Activated CD4-positive, alpha-beta memory T cell treated with anti-CD3 and anti-CD28 coated beads for 36 hours (primary cell): ENCODE measurements at places on chromosomes 11 and 22.

GRCh38 chr22:40485813-40486667 is 115.6 kb downstream of the SGSM3 start:
- no peak for DNase-seq

DNA sequence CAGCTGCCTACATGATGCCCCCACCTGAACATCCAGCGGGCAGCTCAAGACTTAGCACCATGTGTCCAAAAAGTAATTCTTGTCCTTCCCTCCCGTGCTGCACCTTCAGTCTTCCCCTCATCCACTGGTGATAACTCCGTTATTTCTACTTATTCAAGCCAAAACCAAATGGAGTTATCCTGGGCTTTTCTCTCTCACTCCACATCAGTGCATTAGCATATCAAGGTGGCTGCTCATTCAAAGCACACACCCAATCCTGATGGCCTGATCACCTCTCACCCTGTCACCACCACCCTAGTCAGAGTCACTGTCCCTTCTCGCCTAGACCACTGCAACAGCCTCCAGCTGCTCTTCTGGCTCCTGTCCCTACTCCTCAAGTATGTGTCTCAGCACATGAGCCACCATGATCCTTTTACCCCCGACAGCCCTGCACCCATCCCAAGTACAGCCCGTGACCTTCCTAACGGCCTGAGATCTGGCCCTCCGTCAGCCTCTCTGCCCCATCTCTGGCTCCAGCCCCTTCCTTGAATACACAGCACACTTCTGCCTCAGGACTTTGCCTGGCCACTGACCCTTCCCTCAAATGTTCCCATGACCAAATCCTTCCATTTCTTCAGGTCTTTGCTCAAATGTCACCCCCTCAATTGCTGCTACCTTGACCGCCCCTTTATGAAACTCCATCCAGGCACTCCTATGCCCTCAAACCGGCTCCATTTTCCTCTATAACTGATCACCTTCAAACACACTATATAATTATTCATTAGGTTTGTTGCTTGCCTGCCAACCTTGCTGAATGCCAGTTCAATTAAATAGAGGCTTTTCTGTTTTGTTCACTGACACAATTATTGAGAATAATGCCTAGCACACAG is 19.7 kb upstream of the SLC25A1 start:
- DNase-seq = no peak

DNA sequence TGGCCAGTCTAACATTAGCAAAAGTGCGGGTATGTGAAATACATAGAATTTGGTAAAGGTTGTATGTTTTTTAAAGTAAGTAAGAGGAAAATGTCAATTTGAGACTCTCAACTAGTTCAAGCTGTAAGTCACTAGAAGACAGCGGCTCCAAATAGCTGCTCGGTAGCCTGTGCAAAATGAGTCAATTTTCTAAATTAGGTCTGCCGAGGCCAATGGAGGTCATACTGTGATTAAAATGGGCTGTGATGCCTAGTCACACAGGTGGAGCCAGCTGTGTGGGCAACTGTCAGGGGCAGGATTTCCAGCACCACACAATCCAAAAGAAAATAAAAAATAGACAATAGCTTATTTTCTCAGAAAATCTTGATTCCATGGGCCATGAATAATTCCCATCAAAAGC is 32.3 kb downstream of the KCNA4 start:
- no peak for DNase-seq

DNA sequence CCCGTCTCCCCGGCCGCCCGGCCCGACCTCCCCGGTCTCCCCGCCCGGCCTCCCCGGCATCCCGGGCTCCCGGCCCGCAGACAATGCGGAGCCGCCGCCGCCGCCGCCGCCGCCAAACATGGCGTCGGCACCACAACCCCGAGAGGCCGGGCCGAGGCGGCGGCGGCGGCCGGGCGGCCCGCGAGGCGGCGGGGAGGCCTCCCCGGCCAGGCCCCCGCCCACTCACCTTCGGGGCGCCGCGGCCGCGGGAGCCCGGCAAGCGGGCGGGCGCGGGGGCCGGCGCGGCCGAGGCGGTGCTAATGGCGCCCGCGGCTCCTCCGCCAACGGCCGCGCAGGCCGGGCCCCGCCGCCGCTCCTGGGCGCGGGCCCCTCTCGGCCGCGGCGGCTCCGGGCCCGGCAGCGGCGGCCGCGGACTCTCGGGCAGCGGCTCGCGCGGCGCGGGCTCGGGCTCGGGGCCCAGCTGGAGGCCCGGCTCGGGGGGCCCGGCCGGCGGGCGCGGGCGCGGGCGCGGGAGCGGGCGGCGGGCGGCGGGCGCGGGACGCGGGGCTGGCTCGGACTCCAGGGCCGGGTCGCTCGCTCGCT is 311 bp downstream of the BRD1 start:
- DNase-seq = no peak

DNA sequence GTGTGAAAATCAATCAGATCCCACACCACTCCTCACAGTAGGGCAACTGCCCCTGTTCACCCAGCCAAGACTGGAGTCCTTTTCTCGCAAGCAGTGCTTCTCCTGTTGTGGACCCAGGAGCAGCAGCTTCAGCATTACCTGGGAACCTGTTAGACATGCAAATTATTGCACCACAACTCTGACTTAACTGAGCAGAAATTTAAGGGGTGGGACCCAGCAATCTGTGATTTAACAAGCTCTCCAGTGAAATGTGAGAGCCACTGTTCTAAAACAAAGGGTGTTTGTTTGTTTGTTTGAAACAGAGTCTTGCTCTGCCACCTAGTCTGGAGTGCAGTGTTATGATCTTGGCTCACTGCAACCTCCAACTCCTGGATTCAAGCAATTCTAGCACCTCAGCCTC is 591.4 kb downstream of the SOX6 start:
- DNase-seq = no peak

DNA sequence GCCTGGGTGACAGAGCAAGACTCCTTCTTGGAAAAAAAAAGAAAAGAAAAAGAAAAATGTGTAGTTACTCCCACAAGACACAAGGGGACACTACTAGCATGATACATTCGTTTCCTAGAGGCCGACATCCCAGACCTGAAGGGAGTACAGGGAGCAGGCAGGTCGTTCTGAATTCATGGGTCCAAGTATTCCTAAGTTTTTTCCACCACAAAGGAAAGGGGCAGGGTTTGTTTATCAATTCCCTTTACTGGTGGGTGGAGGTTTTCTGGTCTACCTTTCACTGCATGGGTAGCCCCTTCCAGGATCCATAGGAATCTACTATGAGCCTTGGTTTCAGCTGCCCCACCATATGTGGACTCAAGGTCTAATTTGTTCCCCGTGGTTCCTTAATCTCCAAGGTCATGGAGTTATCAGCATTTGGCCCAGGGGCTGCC is 11.8 kb downstream of the TIGD3 start:
- peak; percentile 30 for DNase-seq

DNA sequence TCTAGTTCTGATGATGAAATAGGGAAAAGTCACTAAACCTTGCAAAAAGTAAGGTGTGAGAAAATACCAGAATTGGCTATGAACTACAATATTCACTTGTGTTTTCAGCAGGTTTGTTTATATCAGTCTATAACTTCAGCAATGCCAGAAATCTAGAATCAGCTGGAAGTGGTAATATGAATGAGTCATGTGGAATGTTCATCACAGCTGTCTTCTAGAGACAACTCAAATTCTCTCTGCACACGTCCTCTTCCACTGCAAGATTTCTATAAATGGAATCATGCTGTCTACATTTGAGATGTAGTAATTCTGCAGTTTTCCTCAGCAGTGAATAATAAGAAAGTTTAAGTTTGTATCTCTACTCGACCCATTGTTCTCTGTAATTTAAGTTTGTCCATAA is 89.9 kb downstream of the OR4A15 start:
- DNase-seq = no peak

GRCh38 chr11:11940551-11940950 is 67.9 kb downstream of the DKK3 start:
- DNase-seq = no peak

DNA sequence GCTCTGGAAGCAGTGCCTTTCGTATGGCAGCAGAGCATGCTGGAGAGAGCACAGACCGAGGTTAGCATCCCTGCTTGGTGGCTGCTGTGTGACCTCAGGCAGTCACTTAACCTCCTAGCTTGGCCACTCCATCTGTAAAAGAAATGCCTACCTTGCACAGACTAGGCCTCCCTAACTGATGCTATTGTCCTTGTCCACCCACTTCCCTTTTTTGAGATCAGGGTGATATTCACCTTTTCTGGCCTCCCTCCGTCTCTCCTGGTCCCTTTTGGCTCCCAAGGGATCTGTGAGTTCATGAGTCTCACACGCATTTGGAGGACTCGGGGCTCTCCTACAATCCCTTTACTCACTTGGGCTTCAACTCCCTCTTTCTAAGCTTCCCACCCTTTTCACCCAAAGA is 37.2 kb downstream of the TECTA start:
- DNase-seq = no peak

DNA sequence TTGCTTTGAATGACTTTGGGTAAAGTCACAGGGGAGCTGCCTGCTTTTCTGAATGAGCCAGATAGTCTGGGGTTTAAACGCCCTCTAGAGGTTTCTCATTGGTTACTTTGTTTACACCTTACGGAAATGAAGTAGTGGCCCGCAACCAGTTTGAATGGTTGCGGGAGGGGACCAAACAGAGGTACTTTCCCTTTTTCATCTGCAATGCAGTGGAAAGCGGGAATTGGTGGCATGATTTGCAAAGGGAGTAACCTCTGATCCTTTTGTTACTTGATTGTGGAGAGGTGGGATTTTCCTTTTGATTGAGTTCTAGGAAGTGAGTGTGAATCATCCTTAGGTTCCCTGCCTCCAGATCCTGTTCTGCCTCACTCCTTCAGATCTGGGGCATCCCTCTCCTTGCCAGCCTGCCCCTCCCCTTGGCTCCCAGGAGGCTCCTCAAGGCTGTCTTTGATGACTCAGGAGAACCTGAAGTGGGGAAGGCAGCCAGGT is 15.9 kb upstream of the GLYATL1 start:
- peak; percentile 45 for DNase-seq

- no peak for DNase-seq
These were observed 370.2 kb upstream of the CHORDC1 start for GRCh38 chr11:90593099-90593498.

DNA sequence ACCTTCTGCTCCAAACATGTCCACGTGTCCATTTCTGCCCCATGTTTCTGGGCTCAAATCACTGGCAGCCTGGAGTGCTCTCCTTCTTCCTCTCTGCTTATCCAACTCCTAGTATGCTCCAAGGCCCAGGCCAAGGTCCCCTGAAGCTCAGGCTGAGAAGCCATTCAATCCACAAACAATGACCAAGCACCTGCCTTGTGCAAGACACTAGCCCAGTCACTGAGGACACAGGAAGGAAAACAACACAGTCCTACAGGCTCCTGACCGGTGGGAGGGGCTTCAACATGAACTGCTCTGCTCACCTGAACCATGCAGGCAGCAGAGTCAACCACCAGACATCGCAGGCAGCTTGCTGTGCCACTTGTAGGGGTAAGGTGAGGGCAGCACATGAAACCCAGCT is 93.6 kb downstream of the RPL27A start:
- no peak for DNase-seq

DNA sequence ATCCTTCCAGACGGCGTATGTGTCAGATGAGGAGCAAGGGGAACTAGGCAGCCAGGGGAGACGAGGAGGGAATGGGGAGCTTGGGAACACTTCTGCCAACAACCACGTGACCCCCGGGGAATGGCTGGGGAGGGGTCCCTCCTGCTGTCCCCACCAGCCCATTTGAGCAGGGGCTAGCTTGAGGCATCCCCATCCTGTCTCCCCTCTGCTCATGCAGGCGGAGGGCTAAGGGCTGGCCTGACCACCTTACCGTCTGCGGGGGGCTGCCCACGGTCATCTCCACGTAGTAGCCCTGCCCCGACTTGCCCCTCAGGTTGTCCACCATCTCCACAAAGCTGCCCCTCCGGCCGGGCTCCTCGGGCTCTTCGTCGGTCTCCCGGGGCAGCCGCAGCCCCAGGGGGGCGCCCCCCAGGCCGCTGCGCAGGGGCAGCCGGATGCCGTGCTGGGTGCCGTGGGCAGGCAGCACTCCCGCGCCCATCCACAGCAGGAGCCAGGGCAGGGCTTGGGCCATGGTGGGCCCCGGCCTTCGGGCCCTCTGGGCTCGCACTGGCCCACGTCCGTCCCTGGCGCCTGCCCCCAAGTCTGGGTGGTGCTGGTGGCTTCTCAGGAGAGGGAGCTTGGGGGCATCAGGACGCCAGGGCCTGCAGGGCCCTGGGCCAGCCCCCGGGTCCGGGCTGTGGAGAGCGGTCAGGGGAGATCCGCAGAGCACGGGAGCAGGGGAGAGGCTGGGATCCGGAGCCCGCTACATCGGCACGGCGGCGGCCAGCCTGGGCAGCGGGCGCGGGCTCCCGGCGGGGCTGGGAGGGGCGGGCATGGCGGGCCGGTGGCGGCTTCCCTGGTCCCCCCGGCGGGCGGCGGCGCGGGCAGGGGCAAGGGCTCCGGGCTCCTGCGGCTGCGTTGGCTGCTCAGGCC is 515 bp downstream of the BACE1 start:
- DNase-seq = peak; percentile 34

GRCh38 chr11:121503051-121503450 is 50.3 kb upstream of the SORL1-AS1 start:
- no peak for DNase-seq

GRCh38 chr11:44159848-44160721 is 64.6 kb downstream of the EXT2 start:
- no peak for DNase-seq

- no peak for DNase-seq
These were observed 20.2 kb downstream of the NF2 start for GRCh38 chr22:29623553-29624169.

DNA sequence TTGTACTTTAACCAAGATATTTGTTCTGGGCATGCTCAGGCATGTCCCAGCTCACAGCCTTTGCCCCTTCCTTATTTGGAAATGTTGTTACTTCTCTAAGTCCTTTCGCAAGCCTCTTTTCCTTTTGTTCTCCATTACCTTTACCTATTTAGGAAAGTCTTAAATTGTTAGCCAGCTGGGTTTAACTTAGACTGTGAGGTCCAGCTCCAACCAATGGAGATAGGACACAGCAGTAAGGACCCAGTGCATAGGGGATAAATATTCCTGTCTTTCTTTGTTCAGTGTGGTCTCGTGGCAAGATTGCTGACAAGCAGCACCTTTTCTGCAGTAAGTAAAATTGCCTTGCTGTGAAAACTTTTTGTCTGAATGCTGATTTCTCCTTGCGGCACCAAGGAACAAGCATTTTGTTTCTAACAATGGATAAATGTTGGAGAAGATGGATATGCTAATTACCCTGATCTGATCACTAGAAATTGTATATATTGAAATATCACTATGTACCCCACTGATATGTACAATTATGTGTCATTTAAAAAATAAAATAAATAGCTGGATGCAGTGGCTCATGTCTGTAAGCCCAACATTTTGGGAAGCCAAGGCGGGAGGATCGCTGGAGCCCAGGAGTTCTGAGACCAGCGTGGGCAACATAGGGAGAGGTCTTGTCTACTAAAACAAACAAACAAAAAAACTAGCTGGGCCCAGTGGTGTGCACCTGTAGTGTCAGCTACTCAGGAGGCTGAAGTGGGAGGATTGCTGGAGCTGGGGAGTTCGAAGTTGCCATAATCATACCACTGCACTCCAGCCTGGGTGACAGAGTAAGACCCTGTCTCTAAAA is 31.9 kb upstream of the FTH1 start:
- no peak for DNase-seq

DNA sequence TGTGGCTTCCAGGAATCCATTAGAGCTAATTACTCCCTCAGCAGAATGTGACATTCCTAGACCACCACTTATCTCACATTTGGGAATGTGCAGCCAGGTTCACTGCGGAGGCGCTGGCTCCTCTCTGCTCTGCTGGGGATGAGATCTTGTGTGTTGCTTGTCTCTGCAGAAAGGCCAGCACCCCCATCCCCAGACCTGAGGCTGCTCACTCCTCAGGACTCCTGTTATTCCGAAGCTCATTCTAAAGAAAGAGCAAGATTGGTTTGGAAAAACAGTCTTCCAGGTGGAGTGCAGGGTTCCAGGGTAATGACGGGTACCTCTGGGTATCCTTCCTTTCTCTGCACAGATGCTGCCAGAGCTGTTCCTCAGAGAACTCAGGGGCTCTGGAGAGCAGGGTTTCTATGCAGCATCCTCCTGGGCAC is 20.8 kb downstream of the RSPH14 start:
- DNase-seq = no peak
